Stimulated activated CD4-positive, alpha-beta T cell treated with anti-CD3 and anti-CD28 coated beads, Interleukin-1b, Interleukin-23, amount 100 ng/mL, for 1 hour (primary cell): ENCODE measurements at places on chromosomes 6 and 20.
A peak's percentile ranks its signal among the peaks of the same experiment; 100 is the strongest.

- no peak for DNase-seq
These were observed 233.7 kb downstream of the IBTK start for GRCh38 chr6:82013561-82014530.

DNA sequence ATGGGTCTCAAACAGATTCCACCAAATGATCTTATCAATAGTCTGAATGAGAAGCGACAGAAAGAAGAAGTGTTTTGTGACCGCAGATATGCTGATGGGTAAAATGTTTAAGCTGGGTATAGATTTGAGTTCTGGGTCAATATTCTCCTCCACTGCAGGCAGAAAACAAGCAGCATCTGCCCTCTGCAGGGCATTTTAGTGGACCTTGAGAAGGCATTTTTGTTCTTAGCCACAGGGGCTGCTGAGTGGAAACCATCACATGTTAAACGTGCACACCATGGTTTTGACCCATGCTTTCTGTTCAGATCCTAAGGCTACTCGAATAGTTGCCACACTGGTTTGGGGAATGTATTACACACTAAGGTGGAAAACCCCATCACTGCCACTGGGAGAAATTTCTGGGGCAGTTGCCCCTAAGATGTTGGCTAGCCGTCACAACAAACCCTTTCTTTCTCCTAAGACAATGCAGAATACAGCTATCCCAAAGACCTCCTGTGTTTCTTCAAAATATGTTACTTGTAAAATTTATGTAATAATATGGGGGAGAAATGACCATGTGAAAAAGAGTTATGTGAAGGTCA, 5.5 kb downstream of the POU3F2 start:
- no peak for DNase-seq

DNA sequence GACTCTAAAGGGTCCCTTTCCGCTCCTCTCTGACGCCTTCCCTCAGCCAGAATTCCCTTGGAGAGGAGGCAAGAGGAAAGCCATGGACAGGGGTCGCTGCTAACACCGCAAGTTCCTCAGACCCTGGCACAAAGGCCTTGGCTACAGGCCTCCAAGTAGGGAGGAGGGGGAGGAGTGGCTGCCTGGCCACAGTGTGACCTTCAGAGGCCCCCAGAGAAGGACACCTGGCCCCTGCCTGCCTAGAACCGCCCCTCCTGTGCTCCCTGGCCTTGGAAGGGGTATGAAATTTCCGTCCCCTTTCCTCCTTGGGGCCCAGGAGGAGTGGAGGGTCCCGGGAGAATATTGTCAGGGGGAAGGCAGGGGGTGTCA, 2.7 kb downstream of the VEGFA start:
- no peak for DNase-seq

DNA sequence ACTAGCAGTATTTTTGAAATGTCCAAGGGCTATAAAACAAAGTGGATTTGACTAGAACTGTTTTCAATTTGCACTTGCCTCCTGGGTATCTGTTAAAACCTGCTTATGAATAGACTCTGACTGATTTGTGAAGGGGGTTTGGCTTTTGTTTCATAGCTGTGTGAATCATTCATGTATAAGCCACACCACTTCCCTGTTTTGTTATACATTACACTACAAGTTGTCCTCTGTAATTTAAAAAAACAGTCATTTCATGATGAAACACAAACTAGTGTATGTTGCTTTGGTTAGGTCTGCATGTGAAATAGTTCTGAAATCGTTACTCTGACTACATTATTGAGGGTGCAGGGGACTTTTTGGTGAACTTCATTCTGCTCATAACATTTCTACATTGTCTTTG, 121.7 kb downstream of the NKAIN2 start:
- DNase-seq: no peak

DNA sequence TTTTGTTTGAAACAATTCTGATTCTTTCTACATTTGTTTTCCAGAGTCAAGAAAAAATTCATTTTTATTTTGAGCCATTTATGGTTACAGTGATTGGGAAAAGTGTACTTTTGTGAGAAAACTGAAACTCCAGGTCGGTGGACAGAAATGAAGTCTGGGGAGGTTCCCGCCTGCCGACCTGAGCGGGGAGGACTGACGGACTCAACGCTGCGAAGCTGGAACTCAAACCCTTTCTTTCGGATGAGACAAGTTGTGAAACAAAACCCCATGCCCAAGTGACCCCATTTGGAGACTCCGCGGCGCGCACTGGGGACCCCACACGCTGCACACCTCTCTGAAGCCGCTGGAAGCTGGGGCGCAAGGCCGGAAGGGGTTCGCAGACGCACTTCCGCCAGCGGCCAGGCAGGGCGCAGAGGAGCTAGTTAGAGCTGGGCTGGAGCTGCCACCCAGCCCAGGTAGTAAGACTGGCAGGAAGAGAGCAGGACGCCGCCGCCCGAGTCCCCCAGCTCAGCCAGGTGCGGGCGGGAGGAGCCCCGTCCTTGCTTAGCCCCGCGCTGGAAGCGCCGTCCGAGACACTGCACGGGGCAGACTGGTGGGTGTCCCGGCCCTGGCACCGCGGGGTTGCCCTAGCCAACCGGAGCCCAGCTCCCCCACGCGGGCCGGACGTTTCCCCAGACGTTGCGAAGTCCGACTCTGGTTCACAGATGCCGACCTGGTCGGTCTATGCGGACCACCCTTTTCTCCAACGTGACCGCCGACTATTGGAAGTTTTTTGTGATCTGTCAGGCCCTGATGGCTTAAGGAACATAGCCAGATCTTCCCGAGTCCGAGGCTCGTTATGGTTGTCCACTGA, 19.8 kb upstream of the ZSCAN16 start:
- peak; percentile 71 for DNase-seq

- DNase-seq: no peak
These were observed 35.3 kb upstream of the TCP11 start for GRCh38 chr6:35176301-35177024.

- no peak for DNase-seq
These were observed 44.1 kb downstream of the NHSL1 start for GRCh38 chr6:138454981-138455706.

GRCh38 chr6:150492507-150492906, 107.2 kb upstream of the PLEKHG1 start:
- no peak for DNase-seq

DNA sequence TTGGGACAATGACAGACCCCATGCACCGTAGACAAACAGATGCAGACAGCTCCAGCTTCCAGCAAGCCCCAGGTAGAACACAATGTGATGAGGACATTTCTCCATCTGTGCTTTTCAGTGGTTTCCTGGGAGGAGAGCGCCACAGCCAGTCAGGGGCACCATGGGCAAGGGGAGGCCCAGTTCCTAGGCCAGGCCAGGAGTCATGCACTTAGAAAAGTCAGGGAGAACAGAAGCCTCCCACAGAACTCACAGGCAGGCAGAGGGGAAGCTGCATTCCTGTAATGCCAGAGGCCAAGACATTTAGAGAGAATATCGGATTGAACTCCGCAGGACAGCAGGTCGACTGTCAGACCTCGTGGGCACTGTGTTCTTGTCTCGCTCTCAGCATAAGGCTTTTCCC, 9.2 kb downstream of the SYNDIG1 start:
- DNase-seq: no peak

- DNase-seq: no peak
These were observed at the start of gene SLC4A11 for GRCh38 chr20:3239026-3239866. SLC4A11 (minus strand) TSS chr20:3239190; CDS start chr20:3239137, 53 bp downstream.

- no peak for DNase-seq
These were observed 307.4 kb upstream of the CNR1 start for GRCh38 chr6:88473589-88473988.

- DNase-seq: no peak
These were observed 42.9 kb downstream of the UQCC1 start for GRCh38 chr20:35368666-35369423.

GRCh38 chr6:63317641-63318040, 2.1 kb downstream of the LGSN start:
- DNase-seq: no peak

DNA sequence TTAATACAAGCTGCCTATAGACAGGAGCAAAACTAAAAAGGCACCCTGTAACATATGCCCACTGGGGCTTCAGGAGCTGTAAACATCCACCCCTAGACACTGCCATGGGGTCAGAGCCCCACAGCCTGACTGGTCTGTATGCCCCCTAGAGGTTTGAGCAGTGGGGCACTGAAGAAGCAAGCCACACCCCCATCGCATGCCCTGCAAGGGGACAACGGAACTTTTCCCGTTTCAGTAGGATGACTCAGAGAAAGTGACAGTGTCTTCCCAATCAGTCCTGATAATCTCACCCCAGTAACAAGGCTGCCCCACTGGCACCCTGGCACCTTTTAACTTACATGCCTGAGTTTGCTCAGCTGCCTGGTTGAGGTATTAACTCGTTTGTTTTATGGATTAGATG, 35.9 kb downstream of the BEND3 start:
- no peak for DNase-seq

DNA sequence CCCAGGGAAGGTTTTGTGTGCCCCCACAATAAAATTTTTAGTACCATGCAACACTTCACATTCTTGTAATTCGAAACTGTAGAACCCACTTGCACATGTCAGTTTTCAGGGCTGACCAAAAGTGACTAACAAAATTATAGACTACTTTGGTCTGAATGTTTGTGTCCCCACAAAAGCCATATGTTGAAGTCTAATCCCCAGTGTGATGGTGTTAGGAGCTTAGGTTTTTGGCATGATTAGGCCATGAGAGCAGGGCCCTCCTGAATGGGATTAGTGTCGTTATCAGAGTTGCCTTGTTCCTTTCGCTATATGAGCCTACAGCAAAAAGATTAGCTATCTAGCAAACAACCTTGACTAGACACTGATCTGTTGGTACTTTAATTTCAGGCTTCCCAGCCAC, 49.0 kb upstream of the TENT5A start:
- no peak for DNase-seq

DNA sequence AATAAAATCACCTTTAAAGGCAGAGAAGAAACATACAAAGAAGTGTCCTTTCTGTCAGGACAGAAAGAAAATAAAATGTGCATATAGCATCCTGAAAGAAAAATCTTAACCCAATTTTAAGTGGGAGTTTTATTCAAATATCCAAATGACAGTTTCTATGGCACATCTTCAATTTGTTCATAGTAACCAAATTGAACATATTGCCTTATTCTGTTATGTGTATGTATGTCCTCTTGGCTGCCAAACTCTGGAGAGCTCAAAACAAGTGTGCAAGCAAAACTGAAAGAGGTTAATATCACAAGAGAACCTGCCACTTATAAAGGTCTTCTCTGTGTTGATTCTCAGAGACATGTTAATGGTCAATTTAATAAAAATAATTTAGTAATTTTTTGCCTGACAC, 334.7 kb downstream of the BCKDHB start:
- DNase-seq: no peak

- DNase-seq: no peak
These were observed 85.2 kb downstream of the DTNBP1 start for GRCh38 chr6:15577550-15578171.

DNA sequence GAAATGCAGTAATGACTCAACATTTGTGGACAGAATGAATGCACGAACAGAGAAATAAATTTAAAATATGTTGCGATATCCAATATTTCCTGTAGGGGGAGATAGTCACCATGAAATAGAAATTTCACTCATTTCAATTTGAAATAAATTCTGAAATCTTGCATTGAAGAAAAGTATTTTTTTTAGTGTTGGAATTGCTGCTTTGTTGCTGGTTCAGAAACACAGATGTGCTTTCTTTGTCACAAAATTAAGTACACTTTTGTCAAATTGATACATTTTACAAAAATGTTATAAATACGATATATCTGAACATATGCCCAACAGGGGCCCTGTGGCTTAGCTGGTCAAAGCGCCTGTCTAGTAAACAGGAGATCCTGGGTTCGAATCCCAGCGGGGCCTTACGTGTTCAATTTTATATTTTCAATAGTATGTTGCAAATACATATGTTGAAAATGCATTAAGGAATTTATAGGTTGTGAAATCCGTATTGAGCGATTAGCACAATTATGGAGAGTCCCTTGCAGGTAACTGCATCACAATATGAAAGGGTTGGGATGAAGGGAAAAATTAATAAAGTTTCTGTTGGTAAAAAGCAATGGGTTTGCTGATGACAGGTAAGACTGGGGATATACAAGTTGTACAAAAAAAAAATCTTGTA, 85.4 kb upstream of the PRSS16 start:
- no peak for DNase-seq

GRCh38 chr6:149094156-149094555, 223.4 kb upstream of the TAB2 start:
- DNase-seq: no peak

DNA sequence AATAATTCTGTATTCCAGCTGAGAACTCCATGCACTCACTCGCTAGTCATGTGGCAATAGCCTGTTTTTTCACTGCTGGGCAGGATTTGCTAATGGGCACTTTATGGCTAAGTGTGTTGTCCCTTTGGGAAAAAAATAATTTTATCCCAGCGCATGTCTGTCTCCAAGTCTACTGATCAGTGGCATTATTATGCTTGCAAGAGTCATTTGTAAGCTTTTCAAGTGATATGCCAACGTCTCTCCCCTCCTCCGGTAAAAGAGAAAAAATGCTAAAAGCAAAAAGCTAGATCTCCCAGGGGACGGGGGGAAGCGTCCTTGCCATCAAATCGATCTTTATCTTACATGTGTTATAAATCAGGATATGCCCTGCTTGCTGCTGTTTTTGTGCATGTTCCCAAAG, 407.7 kb downstream of the CDH26 start:
- no peak for DNase-seq

DNA sequence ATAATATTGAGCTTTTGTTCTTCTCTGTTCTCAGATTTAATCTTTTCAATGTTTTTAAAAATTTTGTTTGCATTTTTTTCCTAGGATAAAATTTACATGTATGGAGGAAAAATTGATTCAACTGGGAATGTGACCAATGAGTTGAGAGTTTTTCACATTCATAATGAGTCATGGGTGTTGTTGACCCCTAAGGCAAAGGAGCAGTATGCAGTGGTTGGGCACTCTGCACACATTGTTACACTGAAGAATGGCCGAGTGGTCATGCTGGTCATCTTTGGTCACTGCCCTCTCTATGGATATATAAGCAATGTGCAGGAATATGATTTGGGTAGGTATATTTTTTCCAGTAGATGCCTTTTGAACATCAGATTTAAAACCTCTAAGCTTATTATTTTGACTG, 89.8 kb downstream of the ATRN start:
- no peak for DNase-seq

DNA sequence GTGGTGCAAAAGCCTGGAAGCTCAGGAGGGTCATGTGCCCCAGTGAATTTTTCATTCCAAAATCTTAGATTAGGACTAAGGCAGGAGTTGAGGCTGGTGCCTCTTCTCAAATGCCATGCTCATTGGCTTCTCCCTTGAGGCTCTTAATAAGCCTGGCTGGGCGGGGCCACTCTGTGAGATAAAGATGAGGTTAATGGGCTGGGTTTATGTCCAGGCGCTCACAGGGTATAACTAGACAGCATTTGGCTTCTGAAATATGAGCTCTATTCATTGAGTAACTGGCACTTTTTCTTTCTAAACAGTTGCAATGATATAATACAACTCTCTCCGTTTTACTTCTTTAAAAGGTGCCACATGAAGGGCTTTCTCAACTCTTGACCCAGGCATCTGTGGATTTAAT, 156.3 kb downstream of the SCML4 start:
- no peak for DNase-seq
